ENCODE measurements at places on chromosomes 1 and 21.

DNA sequence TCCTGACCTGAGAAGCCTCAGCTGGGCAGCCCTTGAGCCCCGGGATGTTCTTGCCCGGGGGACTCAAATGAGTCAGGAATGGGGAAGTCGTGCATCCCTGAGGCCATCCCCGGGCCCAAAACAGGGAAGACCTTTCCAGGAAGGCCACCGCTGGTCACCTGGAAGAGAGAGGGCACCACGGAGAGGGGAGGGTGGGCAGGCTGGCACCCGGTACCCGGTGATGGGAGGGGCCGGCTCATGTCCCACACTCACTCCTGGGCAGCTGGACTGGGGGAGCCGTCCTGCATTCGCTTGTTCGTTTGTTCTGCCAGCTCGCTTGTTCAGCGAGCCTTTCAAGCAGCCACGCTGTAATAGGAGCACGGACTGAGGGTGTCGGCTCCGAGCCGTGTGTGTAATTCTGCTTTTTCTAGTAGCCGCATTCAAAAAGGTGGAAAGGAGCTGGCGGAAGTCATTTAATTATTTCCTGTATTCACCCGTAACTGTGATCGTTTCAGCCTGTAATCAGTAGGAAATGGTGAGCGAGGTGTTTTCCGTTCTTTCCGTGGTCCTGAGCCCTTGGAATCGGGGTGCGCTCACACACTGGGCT is 48.4 kb upstream of the CCDC27 start:
- DNase-seq = no peak

- no peak for DNase-seq
Measured at GRCh38 chr1:168980180-168980579, 126.3 kb upstream of the ATP1B1 start.

- no peak for DNase-seq
Measured at GRCh38 chr1:112805155-112805853, 90.2 kb upstream of the PPM1J start.

DNA sequence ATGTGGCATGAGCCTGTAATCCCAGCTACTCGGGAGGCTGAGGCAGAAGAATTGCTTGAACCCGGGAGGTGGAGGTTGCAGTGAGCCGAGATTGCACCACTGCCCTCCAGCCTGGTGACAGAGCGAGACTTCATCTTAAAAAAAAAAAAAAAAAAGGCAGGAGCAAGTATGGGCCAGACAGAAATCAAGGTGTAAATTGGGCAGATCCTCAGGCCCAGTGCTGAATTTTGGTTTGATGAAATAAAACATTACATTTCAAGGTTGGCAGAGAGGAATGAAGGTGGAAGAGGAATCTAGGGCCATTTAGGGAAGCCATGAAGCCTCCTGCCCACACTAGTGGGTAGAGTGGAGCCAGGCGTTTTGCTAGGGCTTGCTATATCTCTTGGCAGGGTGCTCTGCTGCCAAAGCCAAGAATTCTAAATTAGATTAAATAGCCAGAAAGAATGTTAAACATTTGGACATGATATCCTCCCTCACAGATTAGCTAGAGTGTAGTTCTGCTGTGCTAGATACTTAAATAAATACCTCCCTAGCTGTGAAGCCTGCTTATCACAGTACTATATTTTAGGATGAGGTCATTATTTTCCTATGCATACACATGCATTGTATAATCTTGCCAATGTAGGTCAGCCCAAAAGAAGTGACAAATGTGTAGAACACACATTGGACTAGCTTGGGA is 16.6 kb upstream of the LGALS8 start:
- DNase-seq = no peak

GRCh38 chr21:34971656-34972055 is 77.4 kb downstream of the RUNX1 start:
- DNase-seq = no peak

- DNase-seq = no peak
Measured at GRCh38 chr1:35439626-35440025, 117.6 kb downstream of the KIAA0319L start.

GRCh38 chr1:207333009-207333600 is 11.6 kb downstream of the CD55 start:
- DNase-seq = no peak

DNA sequence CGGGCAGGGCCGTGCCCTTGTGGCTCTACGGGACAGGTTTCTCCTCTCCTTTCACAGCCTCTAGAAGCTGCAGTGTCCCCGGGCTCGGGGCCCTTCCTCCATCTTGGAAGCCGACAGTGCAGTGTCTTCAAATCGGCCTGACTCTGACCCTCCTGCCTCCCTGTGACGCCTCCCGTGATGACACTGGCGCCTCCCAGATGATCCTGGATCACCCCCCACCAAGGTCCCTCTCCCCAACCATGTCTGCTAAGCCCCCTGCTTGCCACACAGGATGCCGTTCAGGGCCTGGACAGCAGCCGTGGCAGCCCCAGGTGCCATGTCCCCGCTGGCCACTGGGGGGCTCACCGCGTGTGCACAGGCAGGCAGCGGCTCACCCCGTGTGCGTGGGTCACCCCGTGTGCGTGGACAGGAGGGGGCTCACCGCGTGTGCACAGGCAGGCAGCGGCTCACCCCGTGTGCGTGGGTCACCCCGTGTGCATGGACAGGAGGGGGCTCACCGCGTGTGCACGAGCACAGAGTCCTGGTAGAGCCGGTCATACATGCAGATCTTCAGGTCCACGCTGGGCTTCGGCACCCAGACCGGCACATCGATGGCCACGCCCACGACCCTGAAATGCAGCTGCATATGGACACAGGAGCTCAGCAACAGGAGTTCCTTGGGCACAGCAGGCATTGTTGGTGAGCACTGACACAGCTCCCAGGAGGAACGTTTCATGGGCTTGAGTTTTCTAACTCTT is 24.9 kb upstream of the TMEM52 start:
- peak; percentile 50 for DNase-seq

DNA sequence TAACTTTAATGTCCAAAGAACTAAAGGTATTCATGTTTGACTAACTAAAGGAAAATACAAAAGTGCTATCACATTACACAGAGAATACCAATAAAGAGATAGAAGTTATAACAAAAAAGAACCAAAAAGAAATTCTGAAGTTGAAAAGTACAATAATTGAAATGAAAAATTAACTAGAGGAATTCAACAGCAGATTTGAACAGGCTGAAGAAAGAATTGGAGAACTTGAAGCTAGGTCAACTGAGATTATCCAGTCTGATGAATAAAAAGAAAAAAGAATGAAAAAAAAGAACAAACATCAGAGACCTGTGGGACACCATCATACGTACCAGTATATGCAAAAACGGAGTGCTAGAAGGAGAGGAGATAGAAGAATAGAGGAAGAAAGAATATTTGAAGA is 78.5 kb downstream of the NUP210L start:
- DNase-seq = no peak

DNA sequence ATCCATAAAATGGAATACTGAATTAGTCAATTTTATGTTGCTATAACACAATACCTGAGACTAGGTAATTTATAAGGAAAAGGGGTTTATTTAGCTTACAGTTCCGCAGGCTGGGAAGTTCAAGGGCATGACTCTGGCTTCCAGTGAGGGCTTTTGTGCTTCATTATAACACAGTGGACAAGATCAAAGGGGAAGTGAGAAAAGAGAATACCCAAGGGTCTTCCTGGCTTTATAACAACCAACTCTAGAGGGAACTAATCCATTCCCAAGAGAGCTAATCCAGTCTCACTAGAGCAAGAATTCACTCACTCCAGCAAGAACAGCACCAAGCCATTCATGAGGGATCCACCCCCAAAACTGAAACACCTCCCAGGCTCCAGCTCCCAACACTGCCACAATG is 3.1 kb downstream of the KIFAP3 start:
- DNase-seq = no peak

DNA sequence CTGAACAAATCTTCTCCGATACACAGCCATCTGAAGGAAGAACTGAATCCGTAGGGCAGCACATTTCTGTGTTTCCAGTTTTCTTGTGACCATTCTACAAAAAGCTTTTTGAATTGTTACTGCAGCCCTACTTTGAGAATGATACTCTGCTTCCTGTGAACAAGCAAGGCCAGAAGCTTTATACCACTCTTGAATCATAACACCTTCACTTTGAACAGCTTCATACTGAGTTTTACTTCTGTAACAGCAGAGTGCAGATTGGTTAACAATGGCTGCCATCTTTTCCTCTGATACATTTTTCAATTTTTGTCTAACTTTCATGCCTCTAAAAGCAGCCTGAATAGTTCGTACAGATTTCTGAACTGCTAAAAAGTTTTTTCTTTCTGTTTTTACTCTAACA is 33.6 kb upstream of the F13B start:
- no peak for DNase-seq

Measured in CD4-positive, alpha-beta T cell treated with Interleukin-6 at 100 ng/mL for 8 hours (primary cell).